ENCODE measurements at places on chromosomes 6 and 20. TPM values are rescaled to one million over a fixed set of nuclear protein-coding genes. Genes with fewer than 3 reads are reported as not detected.

DNA sequence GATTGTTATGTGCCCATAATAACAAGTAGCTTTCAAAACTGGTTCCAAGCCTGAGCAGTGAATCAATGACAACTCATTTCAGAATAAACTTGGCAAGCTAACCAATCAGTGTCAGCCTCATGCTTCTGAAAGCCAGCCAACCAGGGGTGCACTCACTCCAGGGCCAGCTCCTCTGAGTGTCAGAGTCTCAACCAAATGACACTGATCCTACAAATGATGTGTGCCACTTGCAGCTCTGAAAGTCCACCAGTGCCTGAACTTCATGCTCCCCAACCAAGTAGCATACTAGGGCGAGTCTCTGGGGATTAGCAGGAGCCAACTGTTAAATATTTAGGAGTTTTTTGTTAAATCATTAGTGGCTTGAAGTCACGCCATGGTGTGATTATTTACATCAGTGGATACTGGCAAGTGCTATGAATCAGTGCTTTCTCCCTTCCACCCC lies 4.5 kb downstream of the IYD start:
- peak; percentile 36 for DNase-seq

DNA sequence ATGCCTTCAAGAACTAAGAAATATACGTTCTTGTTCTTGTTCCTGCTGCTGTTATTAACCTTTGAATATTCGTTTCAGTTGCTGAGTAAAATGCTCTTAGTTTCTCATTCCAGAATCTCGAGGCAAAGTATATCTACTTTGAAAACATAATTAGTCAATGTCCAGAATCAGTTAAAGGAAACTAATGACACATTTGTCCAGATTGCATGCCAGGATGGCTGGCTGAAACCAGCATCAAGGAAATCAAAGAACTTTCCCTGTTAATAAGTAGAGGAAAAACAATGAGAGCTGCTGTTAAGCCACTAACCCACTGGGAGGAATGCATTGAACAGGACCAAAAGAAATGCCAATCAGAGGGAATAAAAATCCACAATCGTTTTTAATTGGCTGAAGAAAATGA lies 196.9 kb downstream of the ALDH8A1 start:
- no peak for DNase-seq

DNA sequence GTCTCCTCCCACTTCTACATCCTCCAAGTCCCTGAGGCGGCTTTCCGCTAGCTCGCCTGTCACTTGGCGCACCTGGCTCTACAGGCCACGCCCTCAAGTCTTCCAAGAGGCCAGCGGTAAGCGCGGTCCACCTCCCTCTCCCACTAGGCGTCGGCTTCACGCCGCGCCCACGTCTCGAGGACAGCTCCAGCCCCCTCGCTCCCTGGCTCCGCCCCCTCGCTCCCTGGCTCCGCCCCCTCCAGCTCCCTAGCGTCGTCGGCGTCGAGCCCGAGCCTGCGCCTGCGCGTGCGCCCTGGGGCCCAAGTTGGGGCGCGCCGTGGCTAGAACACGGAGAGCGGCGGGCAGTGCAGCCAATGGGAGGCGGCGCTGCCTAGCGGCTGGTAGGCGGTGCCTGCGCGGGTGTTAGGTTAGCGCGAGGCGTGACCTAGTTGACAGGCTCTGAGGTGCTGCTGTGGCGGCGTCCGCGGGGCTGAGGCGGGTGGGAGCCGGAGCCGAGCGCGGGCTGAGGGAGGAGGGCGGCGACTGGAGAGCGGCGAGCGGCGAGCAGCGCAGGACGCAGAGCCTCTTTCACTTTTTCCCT lies at the start of gene MACROD2:
MACROD2 (plus strand) TSS at position 431 of the 580 bp plus-strand sequence.
- peak; percentile 40 for DNase-seq

DNA sequence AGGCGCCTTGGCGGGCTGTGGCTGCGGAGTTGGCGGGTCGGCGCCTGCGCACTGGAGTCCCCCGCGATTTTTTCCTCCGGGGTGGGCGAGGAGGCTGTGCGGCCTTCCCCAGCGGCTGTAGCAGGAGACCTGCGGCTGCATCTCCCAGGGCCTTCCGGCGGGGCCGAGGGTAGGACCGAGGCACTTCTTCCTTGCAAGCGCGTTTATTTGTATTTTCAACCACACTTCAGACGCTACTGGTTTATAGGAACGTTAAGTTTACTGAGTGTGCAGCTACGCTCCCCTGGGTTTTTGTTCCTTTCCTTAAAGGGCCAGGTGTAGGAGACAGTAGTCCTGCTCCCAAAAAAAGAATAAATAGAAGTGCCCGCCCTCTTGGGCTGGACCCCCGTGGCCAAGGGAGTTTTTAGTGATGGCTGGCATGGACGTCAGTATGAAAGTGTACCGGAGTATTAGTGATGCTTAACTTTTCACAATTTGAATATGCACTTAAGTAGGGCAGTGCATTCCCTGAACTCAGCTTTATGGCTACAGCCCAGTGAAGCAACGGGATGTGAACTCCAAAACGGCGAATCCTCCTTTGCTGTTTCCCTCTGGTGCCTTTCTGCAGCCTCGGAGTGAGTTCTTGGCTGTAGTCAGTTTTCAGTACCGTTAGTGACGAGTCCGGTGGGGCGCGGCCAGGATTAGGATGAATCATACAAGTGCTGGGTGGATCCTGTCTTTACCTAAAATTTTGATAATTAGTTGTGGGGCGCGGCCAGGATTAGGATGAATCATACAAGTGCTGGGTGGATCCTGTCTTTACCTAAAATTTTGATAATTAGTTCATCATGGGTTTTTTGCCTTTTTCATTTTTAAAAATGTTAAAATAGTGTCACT lies 1.0 kb upstream of the FBXO5 start:
- DNase-seq: peak; percentile 81

DNA sequence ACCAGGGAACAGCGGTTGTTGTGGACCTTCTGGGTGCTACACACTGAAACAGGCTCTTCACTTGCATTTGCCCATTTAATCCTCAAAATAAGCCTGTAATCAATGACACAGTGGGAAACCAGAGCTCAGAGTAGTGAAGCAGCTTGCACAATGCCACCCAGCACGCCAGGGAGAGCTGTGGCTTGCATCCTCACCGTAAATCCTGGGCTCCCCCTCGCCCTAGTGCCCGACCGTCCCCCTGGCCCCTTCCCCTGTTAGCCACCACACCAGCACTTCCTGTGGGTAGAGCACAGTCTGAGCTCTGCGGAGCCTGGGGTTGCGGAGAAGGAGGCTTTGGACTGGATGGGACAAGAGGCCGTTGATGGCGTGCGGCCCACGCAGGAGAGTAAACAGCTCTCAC lies 14.5 kb downstream of the VSTM2L start:
- no peak for DNase-seq

- no peak for DNase-seq
Observed at GRCh38 chr6:146551545-146551944, 7.9 kb downstream of the RAB32 start.

DNA sequence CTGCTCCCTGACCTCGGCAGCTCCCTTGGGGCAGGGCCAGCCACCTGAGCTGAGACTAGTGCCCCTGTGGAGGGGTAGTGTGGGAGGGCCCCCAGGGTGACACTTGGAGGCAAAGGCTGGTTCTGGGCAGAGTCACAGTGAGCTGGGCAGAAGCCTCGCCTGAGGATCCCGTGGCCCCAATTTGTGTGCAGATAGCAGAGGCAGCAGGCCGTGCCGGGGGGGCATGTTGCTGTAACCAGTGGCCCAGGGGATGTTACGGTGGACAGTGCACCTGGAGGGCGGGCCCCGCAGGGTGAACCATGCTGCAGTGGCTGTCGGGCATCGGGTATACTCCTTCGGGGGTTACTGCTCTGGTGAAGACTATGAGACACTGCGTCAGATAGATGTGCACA lies 2.9 kb downstream of the KLHDC3 start:
- DNase-seq: no peak

GRCh38 chr6:74976026-74976425 lies 229.8 kb downstream of the COL12A1 start:
- no peak for DNase-seq

GRCh38 chr20:63367446-63368055 lies 6.4 kb upstream of the CHRNA4 start:
- no peak for DNase-seq

- no peak for DNase-seq
Observed at GRCh38 chr6:7992002-7992815, 72.0 kb downstream of the BLOC1S5 start.

- no peak for DNase-seq
Observed at GRCh38 chr6:161238081-161238480, 35.8 kb downstream of the AGPAT4 start.

- DNase-seq: no peak
Observed at GRCh38 chr6:99270826-99271225, 78.6 kb downstream of the FAXC start.

DNA sequence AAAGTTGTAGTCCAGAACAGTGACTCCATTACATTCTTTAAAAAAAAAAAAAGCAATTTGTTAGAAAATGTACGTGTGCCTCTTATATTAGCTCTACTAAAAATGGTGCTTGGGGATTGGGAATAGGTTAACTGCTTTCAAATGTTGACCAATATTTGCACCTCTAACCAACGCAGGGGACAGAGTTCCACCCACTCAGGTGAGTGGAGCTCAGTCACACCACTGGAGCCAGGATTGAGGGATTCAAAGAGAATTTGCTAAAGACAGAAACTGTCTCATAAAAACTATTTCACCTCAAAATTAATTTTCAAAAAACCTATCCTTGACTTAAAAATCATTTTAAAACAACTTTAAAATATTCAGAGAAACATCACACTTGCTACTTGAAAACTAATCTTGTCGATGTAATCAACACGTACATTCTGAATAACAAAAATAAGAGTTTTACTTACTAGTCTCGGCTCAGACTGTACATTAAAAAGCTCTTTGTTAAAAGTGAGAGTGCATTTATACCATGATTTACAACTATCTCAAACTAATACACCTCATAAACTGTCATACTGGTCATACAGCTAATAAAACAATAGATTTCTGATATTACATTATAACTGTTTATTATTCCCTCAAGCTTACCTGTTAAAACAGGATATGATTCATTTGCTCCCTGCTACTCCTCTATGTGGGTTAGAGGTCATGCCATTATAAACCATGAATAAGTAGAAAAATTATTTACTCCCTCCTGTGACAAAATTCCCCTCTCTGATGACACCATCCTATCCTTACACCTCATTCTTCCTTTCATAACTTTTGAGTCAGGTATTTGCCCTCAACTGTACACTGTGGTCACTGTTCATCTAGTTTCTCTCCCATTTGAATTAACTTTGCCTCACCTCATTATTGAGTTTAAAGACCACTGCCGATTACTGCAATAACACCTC lies 88.6 kb downstream of the PDE10A start:
- DNase-seq: no peak

DNA sequence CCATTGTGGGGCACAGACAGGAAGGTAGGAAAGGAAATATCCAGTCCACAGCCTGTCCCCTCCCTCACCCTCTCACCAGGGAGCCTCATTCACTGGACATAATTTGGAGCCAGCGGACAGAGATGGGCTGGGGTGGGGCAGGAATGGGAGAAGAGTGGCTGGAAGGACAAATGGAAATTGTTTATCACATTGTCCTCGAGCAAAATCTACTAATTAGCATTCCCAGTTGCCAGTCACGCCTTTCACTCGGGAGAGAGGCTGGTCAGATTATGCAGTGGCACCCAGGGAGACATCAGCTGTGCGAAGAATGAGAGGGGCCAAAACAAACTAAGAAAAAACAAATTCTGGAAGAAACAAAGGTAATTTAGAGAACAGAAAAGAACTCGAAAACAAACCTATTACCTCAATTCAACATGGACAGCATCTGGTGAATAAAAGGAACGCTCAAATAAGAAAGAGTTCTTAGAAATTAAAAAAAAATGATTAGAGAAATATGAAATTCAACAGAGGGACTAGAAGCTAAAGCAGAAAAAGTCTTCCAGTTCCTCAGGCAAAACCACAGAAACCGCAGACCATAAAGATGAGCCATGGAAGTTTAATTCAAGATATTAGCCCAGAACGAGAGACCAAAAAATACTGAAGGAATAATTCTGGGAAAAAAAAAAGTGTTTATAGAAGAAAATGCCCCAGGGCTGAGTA lies 108.5 kb upstream of the RALGAPA2 start:
- no peak for DNase-seq

GRCh38 chr20:37749218-37749617 lies 55.4 kb downstream of the CTNNBL1 start:
- no peak for DNase-seq

DNA sequence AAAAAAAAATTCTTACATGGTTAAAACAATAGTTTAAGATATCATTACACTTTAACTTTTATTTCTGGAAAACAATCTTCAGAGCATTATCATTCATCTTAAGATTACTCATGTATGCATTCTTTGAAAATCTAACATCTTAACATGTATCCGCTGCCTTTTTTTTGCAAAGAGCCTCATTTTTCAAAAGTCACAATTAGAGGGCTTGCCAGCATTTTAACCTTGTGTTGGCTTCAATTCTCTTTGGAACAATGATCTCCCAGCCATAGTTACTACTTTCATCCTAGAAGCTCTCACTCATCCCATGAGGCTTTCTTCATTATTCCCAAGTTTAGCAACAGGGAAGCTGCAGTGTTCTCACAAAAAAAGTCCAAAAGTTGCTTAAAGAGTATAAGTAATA lies 330.8 kb downstream of the BCKDHB start:
- no peak for DNase-seq

DNA sequence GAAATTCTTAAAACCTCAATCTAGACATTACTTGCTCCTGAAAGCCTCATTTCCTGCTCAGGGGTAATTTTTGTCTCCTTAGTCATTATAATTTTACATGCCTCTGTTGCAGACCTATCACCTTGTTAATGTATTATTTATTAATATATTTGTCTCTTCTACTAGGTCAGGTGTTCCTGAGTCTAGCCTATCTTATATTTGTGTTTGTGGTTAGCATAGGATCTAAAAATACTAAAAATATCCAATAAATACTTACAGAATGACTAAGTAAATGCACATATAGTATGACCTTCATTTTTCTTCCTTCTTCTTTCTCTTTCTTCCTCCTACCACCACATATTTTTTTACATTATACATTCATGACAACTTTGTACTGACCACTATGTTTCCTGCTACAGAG lies 268.9 kb upstream of the HS3ST5 start:
- DNase-seq: no peak

DNA sequence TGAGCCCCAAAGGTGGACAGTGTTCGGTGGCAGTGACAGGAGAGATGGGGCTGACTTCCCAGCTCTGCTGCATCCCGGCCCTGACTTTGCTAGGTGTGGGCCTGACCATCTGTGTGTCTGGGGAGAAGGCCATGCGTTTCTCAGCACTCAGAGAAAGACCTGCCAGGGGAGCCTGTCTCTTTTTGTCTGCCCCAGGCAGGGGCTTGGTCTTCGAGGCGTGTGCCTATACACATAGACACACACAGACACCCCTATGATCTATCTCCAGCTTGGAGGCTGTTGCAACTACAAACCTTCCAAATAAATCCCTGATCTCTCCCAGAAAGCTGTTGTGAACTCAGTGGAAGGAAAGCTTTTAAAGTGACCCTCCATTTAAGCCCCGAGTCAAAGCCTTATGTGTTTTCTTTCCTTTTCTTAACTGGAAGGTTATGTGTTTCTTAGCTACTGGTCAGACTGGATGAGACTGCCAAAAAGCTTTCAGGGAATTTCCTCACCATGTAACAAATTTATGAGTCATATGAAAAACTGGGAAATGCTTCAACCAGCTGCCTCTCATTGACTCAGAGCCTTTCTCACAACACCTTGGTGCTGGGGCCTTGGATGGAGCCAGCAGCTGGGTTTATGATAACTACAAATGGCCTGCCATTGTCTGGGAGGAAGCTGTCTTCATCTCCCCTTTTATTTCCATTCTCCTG lies 102.6 kb downstream of the CDC5L start:
- no peak for DNase-seq

GRCh38 chr20:48035961-48036731 lies 250.9 kb upstream of the SULF2 start:
- DNase-seq: no peak

Gene MTFR2
- polyA plus RNA-seq: 3.4 TPM

Gene CDH4
- 4.6 TPM for polyA plus RNA-seq

Gene C6orf163
- polyA plus RNA-seq: 6.7 TPM

Gene HSD17B8
- 21.2 TPM for polyA plus RNA-seq

Gene TNFRSF6B
- polyA plus RNA-seq: 2.2 TPM

Gene ATP9A
- 53.5 TPM for polyA plus RNA-seq

Gene TNNC2
- 1.2 TPM for polyA plus RNA-seq
